ENCODE measurements at places on chromosomes 7 and 10. TPM values are rescaled to one million over a fixed set of nuclear protein-coding genes. Genes with fewer than 3 reads are reported as not detected.

The OR2A7 gene
- total RNA-seq: 0.33 TPM

The SLIT1 gene
- total RNA-seq: under 0.01 TPM

The OR6V1 gene
- total RNA-seq: not detected

The BCL7B gene
- total RNA-seq: 20.2 TPM

The CRHR2 gene
- total RNA-seq: not detected

The COL28A1 gene
- not detected for total RNA-seq

The EPHA1 gene
- under 0.01 TPM for total RNA-seq

The RELN gene
- total RNA-seq: 4.7 TPM

The TAF6 gene
- total RNA-seq: 65.5 TPM

The ARHGEF35 gene
- 2.8 TPM for total RNA-seq

The TCF7L2 gene
- 3.0 TPM for total RNA-seq

The LRRC27 gene
- total RNA-seq: 14.7 TPM

The ARL5B gene
- 10.0 TPM for total RNA-seq

The SLC26A5 gene
- not detected for total RNA-seq

The TMEM254 gene
- 6.4 TPM for total RNA-seq

The NPY4R gene
- not detected for total RNA-seq

The AKR1D1 gene
- total RNA-seq: not detected

The ZSCAN25 gene
- total RNA-seq: 10.3 TPM

The PIP4K2A gene
- 56.6 TPM for total RNA-seq

The CNPY1 gene
- total RNA-seq: not detected

The CALHM1 gene
- not detected for total RNA-seq

The AOAH gene
- not detected for total RNA-seq

The FOXI2 gene
- total RNA-seq: not detected

The FAM237B gene
- total RNA-seq: not detected

The MRPS16 gene
- total RNA-seq: 68.0 TPM

The RPS24 gene
- total RNA-seq: 2,033 TPM

The BUD23 gene
- 54.8 TPM for total RNA-seq

The ZNF273 gene
- total RNA-seq: 4.2 TPM

The KLHDC10 gene
- total RNA-seq: 31.6 TPM

The SORBS1 gene
- 0.17 TPM for total RNA-seq

The UPF2 gene
- total RNA-seq: 24.6 TPM

The GFRA1 gene
- total RNA-seq: 0.15 TPM

The CAMK2B gene
- total RNA-seq: 0.15 TPM

The TLX1 gene
- total RNA-seq: not detected

The FXYD4 gene
- not detected for total RNA-seq

The FFAR4 gene
- total RNA-seq: not detected

The ADAM8 gene
- total RNA-seq: 1.2 TPM

The PKD1L1 gene
- total RNA-seq: not detected

The AMPH gene
- total RNA-seq: 7.8 TPM

The HMX2 gene
- not detected for total RNA-seq

The PDCD11 gene
- total RNA-seq: 25.5 TPM

The LRRC61 gene
- total RNA-seq: 3.3 TPM

The CPA2 gene
- total RNA-seq: not detected

The NXPH1 gene
- total RNA-seq: not detected

The PLPP4 gene
- total RNA-seq: 1.2 TPM

The GCK gene
- total RNA-seq: 1.5 TPM

The MCM10 gene
- total RNA-seq: 6.0 TPM

The SMO gene
- total RNA-seq: 3.2 TPM

Data from smooth muscle cell of trachea (primary cell).